ENCODE measurements at places on chromosomes 6 and 20. TPM values are rescaled to one million over a fixed set of nuclear protein-coding genes. Genes with fewer than 3 reads are reported as not detected.

The PERP gene
- total RNA-seq = 29.8 TPM

The CENPB gene
- total RNA-seq = 126 TPM

The GATA5 gene
- total RNA-seq = not detected

The OR2H2 gene
- not detected for total RNA-seq

The SOBP gene
- 3.5 TPM for total RNA-seq

The GSTA3 gene
- not detected for total RNA-seq
